ENCODE measurements at places on chromosomes 3 and 15.

- H3K27ac ChIP-seq = no peak overlapping the region
- H3K36me3 ChIP-seq = no peaks in the 10 kb centered on the region
- H3K4me1 ChIP-seq = peaks cover 4% of the 10 kb centered on the region
- DNase-seq = no peak
- no peaks in the 10 kb centered on the region for H3K27me3 ChIP-seq
Measured at GRCh38 chr3:113690482-113690881, 6.0 kb downstream of the USF3 start.

- no peak overlapping the region for H3K27ac ChIP-seq
- H3K4me3 ChIP-seq = no peak overlapping the region
- H3K36me3 ChIP-seq = no peaks in the 10 kb centered on the region
- H3K27me3 ChIP-seq = no peaks in the 10 kb centered on the region
- no peaks in the 10 kb centered on the region for H3K4me1 ChIP-seq
- DNase-seq = no peak
Measured at GRCh38 chr15:96066852-96067495, 263.5 kb upstream of the NR2F2 start.

GRCh38 chr3:30962084-30962483 is 67.6 kb upstream of the GADL1 start:
- DNase-seq = no peak
- H3K4me3 ChIP-seq = no peak overlapping the region
- H3K27ac ChIP-seq = no peak overlapping the region
- H3K4me1 ChIP-seq = no peaks in the 10 kb centered on the region

DNA sequence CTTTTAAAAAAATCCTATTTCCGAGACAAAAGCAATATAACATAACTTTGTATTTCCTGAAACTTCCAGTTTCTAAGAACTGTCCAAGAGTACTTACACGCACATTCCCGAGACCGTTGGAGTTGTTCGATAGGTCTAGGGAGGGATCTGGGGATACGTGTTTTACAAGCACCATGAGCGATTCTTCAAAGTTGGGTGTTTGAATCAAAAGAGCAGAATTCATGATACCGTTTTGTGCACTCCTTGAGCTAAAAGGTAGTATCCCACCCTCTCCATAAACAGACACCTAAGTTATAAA is 700 bp upstream of the EDEM1 start:
- peak overlapping the region; percentile 74 for H3K27ac ChIP-seq
- H3K36me3 ChIP-seq = peaks cover 63% of the 10 kb centered on the region

- no peaks in the 10 kb centered on the region for H3K36me3 ChIP-seq
- no peak overlapping the region for H3K4me3 ChIP-seq
- no peak overlapping the region for H3K27ac ChIP-seq
Measured at GRCh38 chr3:36800533-36801116, 36.3 kb upstream of the DCLK3 start.

GRCh38 chr3:193240850-193241706 is at the start of gene PLAAT1:
Gene PLAAT1, plus strand, starts transcription at chr3:193241222. Its CDS starts 14,429 bp downstream, at chr3:193255651.
- H3K27ac ChIP-seq = no peak within 1 kb of the TSS
- peak; percentile 62 for DNase-seq
- H3K4me3 ChIP-seq = peak within 1 kb of the TSS; percentile 33

DNA sequence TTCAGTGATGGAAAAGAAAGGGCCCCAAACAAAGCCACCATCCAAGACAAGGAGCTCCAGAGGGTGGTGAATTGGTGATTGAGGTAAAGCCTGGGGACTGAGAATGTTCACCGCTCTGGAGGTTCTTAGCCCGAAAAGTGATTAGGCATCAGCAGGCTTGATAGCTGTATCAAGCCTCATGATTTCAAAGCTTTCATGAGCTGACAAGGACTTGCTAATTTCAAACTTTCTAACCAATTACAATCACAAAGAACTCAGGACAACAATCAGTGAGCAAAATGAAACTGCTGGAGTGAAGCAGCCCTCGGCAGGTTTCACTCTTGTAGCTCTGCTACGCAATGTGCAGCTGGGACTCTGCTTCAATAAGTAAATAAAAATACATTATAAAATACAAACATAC is 391.3 kb downstream of the TIGIT start:
- H3K27me3 ChIP-seq = no peaks in the 10 kb centered on the region
- DNase-seq = no peak
- no peak overlapping the region for H3K27ac ChIP-seq
- H3K36me3 ChIP-seq = no peaks in the 10 kb centered on the region

GRCh38 chr15:52558196-52558595 is 10.6 kb downstream of the ARPP19 start:
- H3K27ac ChIP-seq = peak overlapping the region; percentile 74
- no peaks in the 10 kb centered on the region for H3K27me3 ChIP-seq
- H3K4me3 ChIP-seq = no peak overlapping the region
- H3K4me1 ChIP-seq = peaks cover 52% of the 10 kb centered on the region

DNA sequence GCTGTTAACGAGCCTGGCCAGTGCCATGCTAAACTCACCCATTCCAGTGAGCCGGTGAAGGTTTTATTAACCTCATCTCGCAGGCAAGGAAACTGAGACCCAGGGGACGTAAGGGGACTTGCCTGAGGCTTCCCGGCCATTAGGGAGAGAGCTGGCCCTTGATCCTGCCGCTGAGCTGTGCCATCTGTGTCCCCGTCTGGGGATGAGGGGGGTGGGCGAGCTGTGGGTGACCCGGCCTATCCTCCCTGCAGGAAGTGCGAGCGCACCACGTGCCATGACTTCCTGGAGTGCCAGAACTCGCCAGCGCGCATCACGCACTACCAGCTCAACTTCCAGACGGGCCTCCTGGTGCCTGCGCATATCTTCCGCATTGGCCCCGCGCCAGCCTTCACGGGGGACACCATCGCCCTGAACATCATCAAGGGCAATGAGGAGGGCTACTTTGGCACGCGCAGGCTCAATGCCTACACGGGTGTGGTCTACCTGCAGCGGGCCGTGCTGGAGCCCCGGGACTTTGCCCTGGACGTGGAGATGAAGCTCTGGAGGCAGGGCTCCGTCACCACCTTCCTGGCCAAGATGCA is 88.5 kb downstream of the FBLN2 start:
- no peaks in the 10 kb centered on the region for H3K4me1 ChIP-seq
- H3K4me3 ChIP-seq = no peak overlapping the region
- no peaks in the 10 kb centered on the region for H3K27me3 ChIP-seq
- H3K36me3 ChIP-seq = no peaks in the 10 kb centered on the region
- DNase-seq = no peak

DNA sequence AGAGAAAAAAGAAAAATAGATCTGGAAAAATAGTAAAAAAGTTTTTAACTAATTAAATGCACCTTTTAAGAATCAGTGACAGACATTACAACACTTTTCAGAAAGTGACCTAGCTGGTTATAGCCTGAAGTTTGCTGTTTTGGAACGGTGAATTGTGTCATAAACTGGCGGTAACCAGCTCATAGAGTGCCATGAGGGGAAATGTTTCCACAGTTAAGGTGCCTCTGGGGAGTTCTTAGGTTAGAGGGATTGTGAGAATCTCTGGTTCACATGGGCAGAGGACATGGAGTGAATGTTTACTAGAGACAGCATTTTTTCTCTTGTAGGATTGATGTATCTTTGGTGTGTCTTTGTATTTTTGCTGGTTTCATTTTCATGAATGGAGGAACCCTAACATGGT is 2.8 kb downstream of the TBC1D23 start:
- peak overlapping the region; percentile 4 for H3K4me3 ChIP-seq
- DNase-seq = no peak
- no peaks in the 10 kb centered on the region for H3K36me3 ChIP-seq
- H3K4me1 ChIP-seq = peaks cover 66% of the 10 kb centered on the region
- H3K27me3 ChIP-seq = no peaks in the 10 kb centered on the region

GRCh38 chr3:50605901-50606326 is 5.7 kb downstream of the CISH start:
- H3K36me3 ChIP-seq = peaks cover 27% of the 10 kb centered on the region
- peaks cover 31% of the 10 kb centered on the region for H3K4me1 ChIP-seq
- H3K27ac ChIP-seq = no peak overlapping the region
- DNase-seq = no peak
- no peaks in the 10 kb centered on the region for H3K27me3 ChIP-seq

DNA sequence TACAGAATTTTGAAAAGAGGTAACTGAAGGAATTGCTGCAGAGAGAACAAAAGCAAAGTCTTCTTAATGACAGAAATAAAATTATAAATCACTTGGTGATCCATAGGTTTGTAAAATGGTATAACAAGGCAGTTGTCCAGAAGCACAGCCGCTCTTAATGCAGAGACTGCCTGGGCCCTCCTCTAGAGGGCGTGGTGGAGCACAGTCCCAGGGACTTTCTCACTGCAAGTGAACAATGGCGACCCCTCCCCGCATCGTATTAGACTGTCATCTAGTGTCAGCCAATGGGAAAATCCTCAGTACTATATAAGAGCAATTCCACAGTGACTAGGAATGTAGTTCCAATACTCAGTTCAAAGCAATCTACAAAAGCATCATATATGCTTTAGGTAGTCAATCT is 26.4 kb upstream of the ZBED2 start:
- peaks cover 8% of the 10 kb centered on the region for H3K4me1 ChIP-seq
- H3K27ac ChIP-seq = no peak overlapping the region
- no peak for DNase-seq
- no peak overlapping the region for H3K4me3 ChIP-seq

GRCh38 chr15:92822216-92823144 is 77.6 kb upstream of the CHD2 start:
- no peak for DNase-seq
- H3K27ac ChIP-seq = peak overlapping the region; percentile 89
- H3K27me3 ChIP-seq = no peaks in the 10 kb centered on the region
- peaks cover 40% of the 10 kb centered on the region for H3K4me1 ChIP-seq
- H3K36me3 ChIP-seq = no peaks in the 10 kb centered on the region
- H3K4me3 ChIP-seq = no peak overlapping the region

- DNase-seq = no peak
- no peaks in the 10 kb centered on the region for H3K27me3 ChIP-seq
- H3K27ac ChIP-seq = no peak overlapping the region
- H3K36me3 ChIP-seq = peaks cover 28% of the 10 kb centered on the region
- no peak overlapping the region for H3K4me3 ChIP-seq
Measured at GRCh38 chr3:48945432-48945831, 26.8 kb downstream of the ARIH2 start.

DNA sequence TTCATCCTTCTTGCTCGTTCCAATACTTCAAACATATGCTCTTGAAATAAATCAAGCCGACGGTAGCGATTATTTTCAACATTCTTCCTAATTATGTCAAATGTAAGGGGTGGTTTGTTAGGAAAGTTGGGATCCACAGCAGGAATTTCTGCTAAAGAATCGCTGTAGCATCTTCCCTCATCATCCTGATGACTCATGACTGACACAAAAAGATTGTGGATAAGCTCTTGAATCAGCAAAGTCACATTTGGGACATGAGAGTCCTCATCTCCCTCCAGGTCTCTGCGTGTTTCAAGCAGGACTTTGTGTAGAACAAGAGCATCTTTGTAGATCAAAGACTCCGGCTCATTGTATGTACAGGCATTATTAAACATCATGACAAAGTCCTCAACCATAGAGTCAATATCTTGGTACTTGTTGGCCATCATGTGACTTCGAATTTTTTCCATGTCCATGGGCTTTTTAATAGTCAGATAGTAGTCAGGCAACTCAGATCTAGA is 73.0 kb downstream of the UQCC5 start:
- H3K4me1 ChIP-seq = peaks cover 12% of the 10 kb centered on the region
- no peak for DNase-seq
- peaks cover 66% of the 10 kb centered on the region for H3K36me3 ChIP-seq
- no peak overlapping the region for H3K4me3 ChIP-seq
- no peak overlapping the region for H3K27ac ChIP-seq

GRCh38 chr3:5441401-5441800 is 253.9 kb downstream of the EDEM1 start:
- H3K36me3 ChIP-seq = no peaks in the 10 kb centered on the region
- no peaks in the 10 kb centered on the region for H3K4me1 ChIP-seq
- DNase-seq = no peak
- no peak overlapping the region for H3K27ac ChIP-seq
- no peaks in the 10 kb centered on the region for H3K27me3 ChIP-seq

GRCh38 chr3:97235611-97236315 is 421.4 kb downstream of the EPHA6 start:
- H3K4me3 ChIP-seq = no peak overlapping the region
- no peaks in the 10 kb centered on the region for H3K4me1 ChIP-seq
- H3K27me3 ChIP-seq = no peaks in the 10 kb centered on the region
- DNase-seq = no peak

DNA sequence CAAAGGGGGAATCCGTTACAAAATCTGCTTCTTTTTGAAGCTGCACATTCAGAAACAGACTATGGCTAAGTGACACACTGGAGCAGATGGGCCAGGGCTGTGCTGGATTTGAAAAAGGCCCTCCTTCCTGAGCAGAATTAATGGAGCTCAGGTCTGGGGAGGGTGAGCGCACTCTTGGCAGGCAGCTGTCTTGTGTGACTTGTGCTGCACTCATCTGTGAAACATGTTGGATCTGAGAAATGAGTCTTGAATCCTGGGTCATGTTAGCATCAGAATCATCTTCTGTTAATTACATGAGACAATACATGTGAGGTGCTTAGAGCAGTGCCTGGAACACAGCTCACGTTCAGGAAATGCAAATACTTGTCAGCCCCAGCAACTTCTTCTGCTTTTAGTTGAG is 219.6 kb downstream of the THSD4 start:
- peak overlapping the region; percentile 86 for H3K27ac ChIP-seq
- peaks cover 51% of the 10 kb centered on the region for H3K36me3 ChIP-seq
- no peak for DNase-seq
- peaks cover 47% of the 10 kb centered on the region for H3K4me1 ChIP-seq
- H3K4me3 ChIP-seq = no peak overlapping the region

DNA sequence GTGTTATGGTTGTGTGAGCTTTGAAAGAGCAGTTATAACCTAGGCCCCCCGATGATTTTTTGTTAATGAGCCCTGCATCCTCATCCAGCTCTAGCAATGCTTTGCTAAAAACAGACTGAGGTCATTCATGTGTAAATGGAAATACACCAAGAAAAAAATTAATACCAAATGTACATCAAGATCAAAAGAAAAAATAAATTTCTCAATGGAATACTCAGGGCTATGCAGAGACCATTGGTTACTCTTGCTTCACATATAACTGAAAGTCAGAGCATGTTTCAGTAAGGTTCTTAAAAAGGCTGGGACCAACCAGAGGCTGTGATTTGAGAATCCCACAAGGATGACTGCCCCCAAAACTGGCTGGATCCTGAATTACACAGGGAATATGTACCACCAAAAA is 48.0 kb downstream of the ARHGAP31 start:
- no peak for DNase-seq
- no peak overlapping the region for H3K27ac ChIP-seq
- H3K27me3 ChIP-seq = no peaks in the 10 kb centered on the region
- no peak overlapping the region for H3K4me3 ChIP-seq
- H3K4me1 ChIP-seq = no peaks in the 10 kb centered on the region

- no peaks in the 10 kb centered on the region for H3K27me3 ChIP-seq
- H3K36me3 ChIP-seq = peaks cover 8% of the 10 kb centered on the region
- H3K27ac ChIP-seq = no peak overlapping the region
- DNase-seq = no peak
- no peak overlapping the region for H3K4me3 ChIP-seq
Measured at GRCh38 chr3:15556512-15556911, 35.0 kb upstream of the COLQ start.

Measured in RWPE2 (cell line).